NCI-H1105 (cell line): ENCODE measurements at places on chromosomes 2 and 18.
A peak's percentile ranks its signal among the peaks of the same experiment; 100 is the strongest.

DNA sequence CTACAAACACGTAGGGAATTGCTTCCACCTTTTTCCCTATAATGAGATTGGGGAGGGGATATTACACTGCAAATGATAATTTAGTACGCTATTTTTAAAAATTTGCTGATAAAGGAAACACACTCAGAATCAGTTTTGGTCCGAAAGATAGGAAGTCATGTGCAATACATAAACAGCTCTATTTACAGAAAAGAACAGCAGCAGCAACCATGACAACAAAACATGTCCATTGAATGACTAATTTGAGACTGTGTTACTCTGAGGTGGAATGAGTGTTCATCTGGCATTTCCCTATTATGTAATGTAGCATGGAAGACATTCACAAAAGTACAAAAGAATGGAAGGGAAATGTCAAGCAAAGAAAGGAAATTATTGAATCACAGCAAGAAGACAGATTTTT, 337.2 kb downstream of the NBAS start:
- DNase-seq, result no peak

- DNase-seq, result peak; percentile 57
Measured at GRCh38 chr2:184598316-184599053, at the start of gene ZNF804A. Gene ZNF804A (plus strand): TSS chr2:184598529. CDS start chr2:184598960, 431 bp downstream.

GRCh38 chr2:231415029-231415428, 19.5 kb downstream of the B3GNT7 start:
- no peak for DNase-seq

DNA sequence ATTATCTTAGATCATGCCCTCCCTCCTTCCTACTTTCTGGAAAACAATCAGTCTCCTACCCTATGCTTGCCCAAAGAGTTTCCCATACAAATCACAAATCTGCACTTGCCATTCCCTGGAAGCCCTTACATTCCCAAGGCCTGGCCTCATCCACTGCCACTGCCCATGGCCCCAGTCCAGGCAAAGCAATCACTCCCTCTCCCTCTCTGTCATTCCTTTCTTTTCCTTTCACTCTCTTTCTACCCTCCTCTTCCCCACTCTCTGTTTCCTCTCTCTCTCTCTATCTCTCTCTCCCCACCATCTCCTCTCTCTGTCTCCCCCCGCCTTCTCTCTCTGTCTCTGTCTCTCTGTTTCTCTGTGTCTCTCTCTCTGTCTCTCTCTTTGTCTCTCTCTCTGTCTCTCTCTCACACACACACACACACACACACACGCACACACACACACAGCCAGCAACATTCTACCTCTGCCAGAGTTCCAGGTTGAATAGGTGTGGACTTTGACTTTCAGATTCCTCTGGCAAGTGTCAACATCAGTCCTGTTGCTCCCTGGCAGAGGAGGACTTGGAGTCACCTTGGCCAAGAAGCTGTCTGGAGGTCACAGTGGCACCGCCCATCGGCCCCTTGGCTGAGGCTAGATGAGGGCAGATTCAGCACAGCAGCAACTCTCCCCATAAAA, 43.7 kb upstream of the NAT8 start:
- DNase-seq, result no peak

GRCh38 chr2:46771309-46771708, 144.3 kb downstream of the MCFD2 start:
- no peak for DNase-seq

DNA sequence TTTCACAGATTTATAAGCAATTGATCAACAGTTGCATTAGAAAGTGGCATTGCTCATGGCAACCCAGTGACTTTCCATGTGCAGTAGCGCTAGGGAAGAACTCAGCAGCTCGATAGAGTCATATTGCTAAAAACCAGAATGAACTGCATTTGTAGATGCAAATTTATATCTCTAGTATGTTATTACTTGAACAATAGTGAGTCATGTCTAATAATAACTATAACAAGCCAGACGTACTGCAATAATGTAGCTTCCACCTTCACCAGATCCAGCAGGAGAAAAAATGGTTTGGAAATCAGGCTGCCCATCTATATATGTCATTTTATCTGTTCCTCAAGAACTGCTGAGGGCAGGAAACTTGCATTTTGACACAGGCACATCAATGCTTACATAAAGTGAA, 66.5 kb upstream of the FIGN start:
- DNase-seq, result no peak

DNA sequence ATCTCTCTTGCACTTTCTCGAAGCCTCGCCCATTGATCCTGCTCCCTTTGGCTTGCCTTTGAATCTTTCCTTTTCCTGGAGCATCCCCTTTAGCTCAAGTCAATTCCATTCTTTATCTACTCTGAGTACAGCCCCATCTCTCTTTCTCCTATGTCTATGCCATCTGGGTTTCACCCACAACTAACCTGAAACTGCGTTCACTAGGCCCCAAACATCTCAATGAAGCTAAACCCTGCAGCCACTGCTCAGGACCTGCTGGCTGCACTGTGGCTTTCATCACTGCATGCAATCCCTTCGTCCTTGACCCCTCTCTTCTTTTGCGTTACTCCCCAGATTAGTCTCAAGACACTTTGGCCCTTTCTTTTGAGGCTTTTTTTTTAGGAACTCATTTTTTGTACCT, 81.6 kb upstream of the CYRIA start:
- no peak for DNase-seq

- no peak for DNase-seq
Measured at GRCh38 chr2:132400169-132400900, 16.3 kb upstream of the GPR39 start.

DNA sequence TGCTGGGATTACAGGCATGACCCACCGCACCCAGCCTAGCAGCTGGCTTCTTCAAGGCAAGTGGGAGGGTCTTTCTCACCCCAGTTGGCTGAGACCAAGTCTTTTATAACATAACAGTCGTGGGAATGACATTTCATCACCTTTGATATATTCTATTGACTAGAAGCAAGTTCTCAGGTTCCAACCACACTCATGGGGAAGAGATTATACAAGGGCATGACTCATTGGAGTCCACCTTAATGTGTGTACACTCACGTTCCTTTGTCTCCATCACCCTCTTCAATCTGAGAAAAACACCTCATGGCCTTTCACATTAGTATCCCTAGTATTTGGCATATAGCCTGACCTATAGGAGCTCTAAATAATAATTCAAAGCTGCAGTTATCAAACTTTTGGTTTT, 2.8 kb upstream of the BBS5 start:
- no peak for DNase-seq

DNA sequence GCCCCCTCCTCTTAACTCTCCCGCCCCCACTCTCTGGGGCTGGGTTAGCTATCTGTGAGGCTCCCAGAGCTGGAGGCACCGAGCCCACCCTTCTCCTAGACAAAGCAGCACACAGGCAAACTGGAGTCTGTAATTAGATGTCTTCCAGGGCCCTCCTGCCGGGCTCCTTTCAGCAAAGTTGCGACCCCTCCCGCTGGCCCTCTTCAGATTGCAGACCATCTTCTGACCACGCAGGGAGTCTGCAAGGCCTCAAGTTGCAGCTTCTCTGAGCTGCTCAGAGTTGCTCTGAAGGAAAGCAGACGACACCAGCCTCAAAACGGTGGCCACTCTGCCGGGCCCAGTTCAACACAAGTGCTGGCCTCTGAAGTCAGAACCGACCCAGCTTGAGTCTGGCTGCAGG, 228.4 kb upstream of the COPS8 start:
- DNase-seq, result no peak

GRCh38 chr2:85353876-85354285, 447 bp downstream of the RETSAT start:
- DNase-seq, result no peak

- no peak for DNase-seq
Measured at GRCh38 chr2:8148260-8149006, 533.4 kb upstream of the ID2 start.

- no peak for DNase-seq
Measured at GRCh38 chr2:96185516-96185915, 23.1 kb downstream of the STARD7 start.

GRCh38 chr18:77650799-77651385, 401.2 kb downstream of the GALR1 start:
- peak; percentile 76 for DNase-seq

DNA sequence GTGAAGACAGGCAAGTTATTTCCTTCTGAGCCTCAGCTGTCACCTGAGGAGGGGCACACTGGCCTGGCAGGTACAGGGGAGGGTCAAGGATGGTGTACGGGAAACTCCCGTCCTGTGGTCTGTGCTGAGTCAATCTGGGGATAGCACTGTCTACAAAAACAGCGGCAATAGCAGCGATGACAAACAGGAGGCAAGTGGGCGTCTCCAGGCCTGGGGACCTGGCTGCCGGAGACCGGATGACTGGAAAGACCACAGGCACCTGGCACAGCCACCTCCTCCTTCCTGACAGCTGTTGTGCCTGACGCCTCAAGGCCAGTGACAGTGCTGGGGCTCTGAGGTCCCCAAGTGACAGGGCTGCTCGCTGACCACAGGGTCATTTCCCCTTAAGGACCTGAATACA, 202.1 kb upstream of the HS6ST1 start:
- DNase-seq, result no peak
